ENCODE measurements at places on chromosomes 12 and 14. TPM values are rescaled to one million over a fixed set of nuclear protein-coding genes. Genes with fewer than 3 reads are reported as not detected.

The TEX52 gene
- total RNA-seq: not detected

The GLIPR1L1 gene
- total RNA-seq: not detected

The ARHGDIB gene
- 23.5 TPM for total RNA-seq

The MUCL1 gene
- total RNA-seq: not detected

The TAS2R30 gene
- 4.0 TPM for total RNA-seq

GRCh38 chr14:76385435-76385834, 9.5 kb downstream of the ESRRB start:
- no peak for DNase-seq

DNA sequence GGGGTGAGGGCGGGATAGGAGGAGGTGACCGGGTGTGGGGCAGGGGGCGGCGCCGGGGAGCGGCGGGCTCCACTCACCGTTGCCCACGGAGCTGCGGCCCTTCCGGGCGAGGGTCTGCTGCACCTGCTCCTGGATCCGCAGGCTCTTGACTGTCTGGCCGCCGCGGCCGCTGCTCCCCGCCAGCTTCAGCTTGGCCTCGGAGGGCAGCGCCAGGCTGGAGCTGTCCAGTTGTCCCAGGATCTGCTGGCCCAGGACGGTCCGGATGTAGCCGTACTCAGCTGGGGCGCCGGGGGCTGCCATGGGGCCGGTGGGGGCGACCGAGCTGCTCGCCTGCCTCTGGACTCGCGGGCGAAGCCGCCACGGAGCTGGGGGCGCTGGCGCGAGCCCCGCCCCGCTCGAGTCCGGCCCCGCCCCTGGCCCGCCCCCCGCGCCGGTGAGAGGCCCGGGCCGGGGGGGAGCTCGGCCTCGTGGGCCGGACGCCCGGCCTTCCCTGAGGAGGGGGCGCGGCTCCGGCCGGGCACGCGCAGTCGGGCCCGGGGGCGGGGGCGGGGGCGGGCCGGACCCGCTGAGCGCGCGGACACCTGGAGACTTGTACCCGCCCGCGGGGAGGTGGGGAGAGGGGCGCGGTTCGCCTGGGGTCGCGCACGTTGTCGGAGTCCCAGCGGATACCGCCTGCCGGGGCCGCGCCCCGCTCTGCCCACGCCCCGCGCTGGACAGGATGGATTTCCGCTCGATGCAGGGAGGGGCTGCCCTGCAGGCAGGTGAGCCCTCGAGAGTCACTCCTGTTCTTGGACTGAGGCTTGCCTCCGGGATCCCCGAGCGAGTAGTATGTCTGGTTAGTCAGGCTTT, at the start of gene PKP2:
TSS of gene PKP2 (minus strand) at position 346 of the 849 bp plus-strand sequence. CDS start at position 300, 46 bp downstream.
- DNase-seq: peak; percentile 89

- DNase-seq: peak; percentile 71
Measured at GRCh38 chr14:100416921-100417860, 94.1 kb downstream of the SLC25A47 start.

DNA sequence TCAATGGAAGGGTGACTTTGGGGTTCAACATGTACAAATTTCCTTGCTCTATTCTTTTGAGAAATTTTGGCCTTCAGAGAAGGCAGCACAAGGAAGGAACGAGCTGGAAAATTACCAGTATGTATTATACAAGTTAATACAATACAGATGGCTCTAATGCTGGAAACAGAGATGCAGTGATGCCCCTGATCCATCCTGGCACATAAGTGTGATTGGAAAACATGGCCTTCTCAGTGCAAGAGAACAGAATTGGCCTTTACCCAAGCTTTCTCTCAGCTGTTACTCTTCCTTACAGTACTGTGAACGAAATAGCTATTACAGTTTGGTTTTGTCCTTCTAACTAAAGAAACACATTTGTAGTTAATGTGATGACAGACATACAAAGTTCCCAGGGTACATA, 102.5 kb upstream of the GPHB5 start:
- DNase-seq: no peak

DNA sequence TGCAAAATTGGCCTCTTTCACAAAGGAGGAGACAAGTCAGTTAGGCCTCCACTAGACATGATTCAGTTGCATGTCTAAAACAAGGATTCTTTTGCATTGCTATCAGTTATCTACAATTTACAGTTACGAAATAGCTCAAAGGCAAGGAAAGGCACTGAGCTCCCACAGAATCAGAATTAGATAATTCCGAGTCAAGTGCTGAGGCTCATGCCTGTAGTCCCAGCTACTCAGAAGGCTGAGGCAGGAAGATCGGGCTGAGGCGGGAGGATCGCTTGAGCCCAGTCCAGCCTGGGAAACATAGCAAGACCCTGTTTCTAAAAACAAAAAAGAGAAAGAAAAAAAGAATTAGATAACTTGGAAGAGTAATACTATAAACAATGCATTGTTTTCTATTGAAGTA, 12.3 kb upstream of the RTRAF start:
- no peak for DNase-seq

GRCh38 chr12:29187756-29188155, 38.7 kb downstream of the FAR2 start:
- DNase-seq: no peak

DNA sequence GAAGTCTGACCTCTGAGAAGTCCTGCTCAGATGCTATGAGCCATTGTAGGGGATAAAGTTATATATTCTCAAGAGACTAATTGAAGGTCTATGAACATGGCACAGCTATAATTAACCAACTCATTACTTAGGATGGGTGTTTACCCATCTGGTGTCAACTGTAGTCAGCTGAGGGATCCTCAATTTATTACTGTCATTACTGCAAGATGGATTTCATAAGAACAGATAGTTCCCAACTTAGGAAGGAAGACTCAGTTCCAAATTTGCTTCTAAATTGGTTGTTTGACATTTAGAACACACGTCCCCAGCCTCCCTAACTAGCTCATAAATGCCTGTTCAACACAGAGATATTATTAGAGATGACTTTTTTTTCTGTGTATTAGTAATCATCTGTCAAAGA, 81.4 kb downstream of the FRMD6 start:
- no peak for DNase-seq
